NCI-H1930 (cell line): ENCODE measurements at places on chromosomes 1 and 21.

DNA sequence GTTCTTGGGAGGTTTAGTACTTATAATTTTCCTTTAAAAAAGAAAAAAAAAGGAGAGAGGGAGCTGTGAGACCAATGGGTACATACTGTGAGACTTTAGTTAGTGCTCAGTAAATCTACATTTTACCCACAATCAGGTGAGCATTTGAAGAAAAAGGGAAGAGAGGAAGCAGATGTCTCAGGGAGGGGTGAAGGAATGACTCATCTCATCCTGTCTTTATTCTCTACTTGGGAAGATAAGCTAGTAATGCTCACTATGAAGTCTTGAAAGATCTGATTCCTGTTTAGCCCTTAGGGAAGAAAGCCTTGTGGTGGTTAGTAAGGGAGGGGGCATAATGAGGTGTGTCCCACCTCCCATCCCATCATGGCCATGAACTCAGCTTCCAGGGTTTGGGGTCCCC lies 112.6 kb downstream of the PLD5 start:
- DNase-seq, result no peak

DNA sequence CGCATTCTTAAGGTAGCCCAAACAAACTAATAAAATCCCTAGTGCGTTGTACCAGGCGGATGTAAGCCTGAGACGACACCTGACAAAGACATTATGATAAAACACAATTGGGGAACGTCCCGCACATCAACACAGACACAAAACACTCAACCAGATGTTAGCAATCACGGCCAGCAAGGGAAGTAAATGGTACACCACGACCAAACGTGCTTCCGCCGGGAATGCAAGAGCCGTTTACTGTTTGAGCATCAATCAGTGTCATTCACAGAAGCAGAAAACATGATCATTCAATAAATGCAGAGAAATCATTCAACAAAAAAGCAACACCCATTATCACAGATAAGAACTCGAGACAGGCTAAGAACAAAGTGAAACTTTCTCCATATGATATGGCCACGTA lies 49.4 kb upstream of the COL18A1 start:
- no peak for DNase-seq

- DNase-seq, result no peak
These were observed 55.4 kb downstream of the LAMC2 start for GRCh38 chr1:183241471-183241870.

DNA sequence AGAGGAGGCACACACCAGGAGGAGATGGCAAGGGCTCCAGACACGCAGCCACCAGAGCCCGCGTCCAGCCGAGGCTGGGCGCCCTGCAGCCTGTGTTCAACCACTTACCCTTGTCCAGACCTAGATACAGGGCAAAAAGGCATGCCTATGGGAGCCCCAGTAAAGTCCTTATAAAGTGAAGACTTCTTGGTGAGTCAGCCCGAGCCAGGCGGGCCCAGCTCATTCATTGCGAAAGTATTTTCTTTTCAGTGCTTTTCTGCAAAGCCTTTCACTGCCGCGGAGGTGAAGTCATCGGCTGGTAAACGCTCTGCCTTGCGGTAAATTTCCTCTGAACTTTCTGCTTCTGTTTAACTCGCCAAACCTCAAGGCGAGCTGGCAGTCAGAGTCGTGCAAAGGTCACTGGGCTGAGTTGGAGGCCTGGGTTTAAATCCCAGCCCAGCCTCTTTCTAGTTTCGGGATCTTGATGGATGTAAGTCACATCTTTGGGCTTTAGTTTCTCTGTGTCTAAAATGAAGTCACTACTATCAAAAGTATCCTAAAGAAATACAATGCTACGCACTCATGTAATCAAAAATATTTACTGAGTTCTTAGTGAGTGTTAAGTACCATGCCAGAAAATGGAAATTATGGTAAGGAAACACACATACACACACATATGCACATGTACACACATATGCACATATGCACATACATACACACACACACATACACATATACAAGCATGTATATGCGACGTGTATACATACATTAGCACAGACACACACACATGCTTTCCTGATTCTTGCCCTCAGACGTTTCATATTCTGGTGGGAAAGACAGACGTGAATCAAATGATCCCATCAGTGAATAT lies 54.7 kb upstream of the IFFO2 start:
- no peak for DNase-seq

DNA sequence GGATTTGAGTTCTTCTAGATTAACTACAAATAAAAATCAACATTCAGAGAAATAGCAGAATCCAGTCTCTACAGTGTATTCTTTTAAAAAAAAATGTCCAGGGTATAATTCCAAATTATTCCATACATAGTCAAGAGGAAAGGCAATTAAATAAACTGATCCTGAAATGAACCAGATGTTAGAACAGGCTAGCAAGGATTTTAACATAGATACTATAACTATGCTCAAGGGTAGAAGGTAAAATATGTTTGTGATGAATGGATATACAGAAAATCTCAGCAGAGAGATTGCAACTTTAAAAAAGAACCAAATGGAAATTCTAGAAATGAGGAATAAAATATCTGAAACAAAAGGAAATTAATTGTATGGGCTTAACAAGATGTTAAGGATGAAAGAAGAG lies 32.4 kb downstream of the CYYR1 start:
- no peak for DNase-seq

- DNase-seq, result no peak
These were observed 102.2 kb downstream of the RGL1 start for GRCh38 chr1:183907070-183907469.

- no peak for DNase-seq
These were observed 12.3 kb downstream of the SLC9C2 start for GRCh38 chr1:173590557-173590956.
